Nephron progenitor cell (in vitro differentiated cells): ENCODE measurements at places on chromosomes 2 and 18.

GRCh38 chr18:9683418-9684396 lies 24.4 kb upstream of the RAB31 start:
- H3K36me3 ChIP-seq: no peaks in the 10 kb centered on the region
- no peak for DNase-seq
- H3K27ac ChIP-seq: peak overlapping the region; percentile 7
- peaks cover 7% of the 10 kb centered on the region for H3K4me1 ChIP-seq
- no peak overlapping the region for H3K4me3 ChIP-seq

GRCh38 chr2:1808981-1809422 lies 64.7 kb upstream of the PXDN start:
- peaks cover 8% of the 10 kb centered on the region for H3K27me3 ChIP-seq
- H3K4me3 ChIP-seq: no peak overlapping the region
- no peak overlapping the region for H3K27ac ChIP-seq
- peaks cover 21% of the 10 kb centered on the region for H3K4me1 ChIP-seq

- H3K27me3 ChIP-seq: peaks cover 9% of the 10 kb centered on the region
- H3K4me1 ChIP-seq: peaks cover 34% of the 10 kb centered on the region
- H3K27ac ChIP-seq: no peak overlapping the region
- peak overlapping the region; percentile 32 for H3K4me3 ChIP-seq
These were observed 21.0 kb downstream of the SNORC start for GRCh38 chr2:232890896-232891601.

DNA sequence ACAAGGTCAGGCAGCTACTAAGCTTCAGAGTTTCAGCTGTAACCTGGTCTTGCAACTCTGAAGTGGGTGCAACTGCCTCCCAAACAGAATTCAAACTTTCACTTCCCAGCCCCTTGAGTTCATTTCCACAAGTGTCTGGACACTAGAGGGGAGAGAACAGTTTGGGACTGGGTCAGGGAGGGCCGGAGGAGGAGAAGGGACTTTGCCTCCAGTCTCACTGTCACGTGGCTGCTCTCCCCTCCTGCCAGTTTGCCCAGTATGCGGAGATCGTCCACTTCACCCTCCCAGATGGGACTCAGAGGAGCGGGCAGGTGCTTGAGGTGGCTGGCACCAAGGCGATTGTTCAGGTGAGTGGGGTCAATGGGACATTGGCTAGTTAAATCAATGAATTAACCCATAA lies 20.6 kb upstream of the ANKRD53 start:
- H3K36me3 ChIP-seq: no peaks in the 10 kb centered on the region
- no peak overlapping the region for H3K27ac ChIP-seq
- H3K27me3 ChIP-seq: peaks cover 89% of the 10 kb centered on the region
- H3K4me1 ChIP-seq: no peaks in the 10 kb centered on the region
- H3K4me3 ChIP-seq: no peak overlapping the region

DNA sequence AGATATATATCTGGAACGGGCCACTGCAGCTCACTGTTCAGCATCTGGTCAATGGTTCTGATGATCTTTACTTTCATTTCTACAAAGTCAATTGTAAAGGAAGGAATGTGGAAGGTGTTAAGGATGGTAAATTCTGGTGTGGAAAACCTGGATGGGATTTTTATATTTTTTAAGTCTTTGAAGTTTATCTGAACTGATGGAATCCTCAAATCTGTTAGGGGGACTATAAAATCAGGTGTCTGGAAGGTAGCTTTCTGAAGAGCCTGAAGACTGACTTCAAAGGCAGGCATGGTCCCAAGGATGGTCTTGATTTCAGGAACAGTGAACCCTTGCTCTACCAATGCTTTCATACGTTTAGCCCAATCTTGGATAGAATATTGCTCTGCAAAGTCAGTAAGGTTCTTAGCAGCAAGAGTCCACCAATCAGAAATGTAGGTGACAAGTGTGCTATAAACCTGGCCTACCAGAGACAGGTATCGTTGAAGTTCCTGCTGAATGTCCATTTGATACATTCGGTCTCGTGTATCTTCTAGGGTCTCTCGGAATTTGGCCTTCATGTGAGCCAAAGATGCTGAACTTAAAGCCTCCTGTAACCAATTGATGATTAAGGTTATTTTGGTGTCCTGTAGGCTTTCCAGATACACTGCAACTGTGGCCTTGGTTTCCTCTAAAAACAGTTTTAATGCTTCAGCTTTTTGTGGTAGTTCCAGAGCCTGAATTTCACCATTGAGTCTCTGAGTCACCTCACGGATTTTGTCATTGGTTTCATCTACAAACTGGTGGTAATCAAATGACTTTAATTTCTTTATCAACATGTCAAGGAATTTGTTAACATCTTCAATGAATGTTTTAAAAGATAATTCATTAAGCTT lies 34.8 kb downstream of the APOB start:
- H3K27ac ChIP-seq: no peak overlapping the region
- no peaks in the 10 kb centered on the region for H3K36me3 ChIP-seq
- no peak for DNase-seq

GRCh38 chr2:135072125-135072997 lies 20.3 kb downstream of the RAB3GAP1 start:
- no peaks in the 10 kb centered on the region for H3K4me1 ChIP-seq
- H3K27me3 ChIP-seq: no peaks in the 10 kb centered on the region
- no peak for DNase-seq
- no peak overlapping the region for H3K4me3 ChIP-seq

DNA sequence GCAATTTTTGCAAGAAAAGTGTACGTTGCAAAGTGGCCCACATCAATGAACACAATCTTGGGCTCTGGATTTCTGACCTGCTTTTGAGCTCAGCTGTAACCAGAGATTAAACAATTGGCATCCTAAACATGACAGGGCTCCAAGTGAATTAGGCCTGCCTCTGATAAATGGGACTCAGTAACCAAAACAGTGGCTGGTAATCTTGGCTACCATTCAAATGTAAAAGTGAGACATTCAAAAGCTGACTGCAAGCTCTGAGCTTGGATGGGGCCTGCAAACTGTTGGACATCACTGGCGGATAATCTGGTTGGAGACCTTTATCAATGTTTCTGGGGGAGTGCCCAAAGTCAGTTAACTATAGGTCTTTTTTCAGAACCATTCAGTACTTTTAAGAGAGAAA lies 160.7 kb downstream of the RAB3GAP1 start:
- no peak overlapping the region for H3K4me3 ChIP-seq
- peaks cover 9% of the 10 kb centered on the region for H3K4me1 ChIP-seq
- no peaks in the 10 kb centered on the region for H3K27me3 ChIP-seq
- peaks cover 39% of the 10 kb centered on the region for H3K36me3 ChIP-seq
- DNase-seq: no peak

GRCh38 chr2:152132306-152132705 lies 33.5 kb upstream of the CACNB4 start:
- no peaks in the 10 kb centered on the region for H3K27me3 ChIP-seq
- no peak overlapping the region for H3K4me3 ChIP-seq
- H3K27ac ChIP-seq: no peak overlapping the region
- H3K4me1 ChIP-seq: peaks cover 6% of the 10 kb centered on the region
- no peak for DNase-seq

- H3K27ac ChIP-seq: no peak overlapping the region
- no peak for DNase-seq
- H3K4me3 ChIP-seq: no peak overlapping the region
- no peaks in the 10 kb centered on the region for H3K36me3 ChIP-seq
- no peaks in the 10 kb centered on the region for H3K4me1 ChIP-seq
These were observed 102.6 kb upstream of the RBBP8 start for GRCh38 chr18:22830511-22830910.

GRCh38 chr2:229463841-229464346 lies 192.8 kb upstream of the PID1 start:
- DNase-seq: no peak
- no peaks in the 10 kb centered on the region for H3K27me3 ChIP-seq

- DNase-seq: no peak
- H3K27ac ChIP-seq: peak overlapping the region; percentile 15
- H3K36me3 ChIP-seq: peaks cover 9% of the 10 kb centered on the region
- H3K27me3 ChIP-seq: no peaks in the 10 kb centered on the region
- H3K4me3 ChIP-seq: peak overlapping the region; percentile 34
- H3K4me1 ChIP-seq: peaks cover 38% of the 10 kb centered on the region
These were observed 53.2 kb downstream of the EEF1B2 start for GRCh38 chr2:206212673-206213513.

- no peak for DNase-seq
- no peak overlapping the region for H3K27ac ChIP-seq
- H3K27me3 ChIP-seq: peaks cover 3% of the 10 kb centered on the region
- peak overlapping the region; percentile 54 for H3K4me3 ChIP-seq
- H3K36me3 ChIP-seq: peaks cover 61% of the 10 kb centered on the region
These were observed 3.8 kb downstream of the SP3 start for GRCh38 chr2:173961346-173961705.

- H3K27me3 ChIP-seq: no peaks in the 10 kb centered on the region
- peaks cover 11% of the 10 kb centered on the region for H3K4me1 ChIP-seq
- no peaks in the 10 kb centered on the region for H3K36me3 ChIP-seq
- no peak overlapping the region for H3K27ac ChIP-seq
These were observed 287.5 kb upstream of the VRK2 start for GRCh38 chr2:57759131-57759530.

DNA sequence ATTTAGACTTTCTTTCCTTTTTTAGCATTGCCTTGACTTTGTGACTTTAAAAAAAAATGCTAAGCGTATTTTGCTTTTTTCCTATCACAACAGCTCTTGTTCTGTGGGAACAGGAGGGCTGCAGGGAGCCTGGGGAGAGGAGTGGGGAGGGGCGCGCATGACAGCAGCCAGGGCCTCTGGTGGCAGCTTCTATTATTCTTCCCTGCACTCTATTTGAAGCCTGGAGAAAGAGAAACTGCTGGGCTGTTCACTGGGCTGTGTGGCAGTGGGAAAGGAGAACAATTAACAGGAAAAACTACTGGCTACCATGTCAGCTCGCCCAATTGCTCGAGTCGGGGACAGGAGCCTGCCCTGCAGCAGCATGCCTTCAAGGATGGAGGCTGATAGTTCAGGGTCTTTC lies 119.0 kb upstream of the ZBTB14 start:
- no peaks in the 10 kb centered on the region for H3K27me3 ChIP-seq
- H3K4me1 ChIP-seq: peaks cover 44% of the 10 kb centered on the region
- H3K36me3 ChIP-seq: no peaks in the 10 kb centered on the region
